PC-9 (cell line): ENCODE measurements at places on chromosomes 11 and 22. TPM values are rescaled to one million over a fixed set of nuclear protein-coding genes. Genes with fewer than 3 reads are reported as not detected.
A peak's percentile ranks its signal among the peaks of the same experiment; 100 is the strongest.

- H3K4me1 ChIP-seq: peaks cover 29% of the 10 kb centered on the region
- H3K27me3 ChIP-seq: no peaks in the 10 kb centered on the region
- 0 out of 2 replicates have a peak, but pooled peaks cover 5% of the 10 kb centered on the region for H3K36me3 ChIP-seq
- no peak overlapping the region for H3K4me3 ChIP-seq
- no peak for DNase-seq
These were observed 3.7 kb downstream of the TSG101 start for GRCh38 chr11:18523084-18523483.

DNA sequence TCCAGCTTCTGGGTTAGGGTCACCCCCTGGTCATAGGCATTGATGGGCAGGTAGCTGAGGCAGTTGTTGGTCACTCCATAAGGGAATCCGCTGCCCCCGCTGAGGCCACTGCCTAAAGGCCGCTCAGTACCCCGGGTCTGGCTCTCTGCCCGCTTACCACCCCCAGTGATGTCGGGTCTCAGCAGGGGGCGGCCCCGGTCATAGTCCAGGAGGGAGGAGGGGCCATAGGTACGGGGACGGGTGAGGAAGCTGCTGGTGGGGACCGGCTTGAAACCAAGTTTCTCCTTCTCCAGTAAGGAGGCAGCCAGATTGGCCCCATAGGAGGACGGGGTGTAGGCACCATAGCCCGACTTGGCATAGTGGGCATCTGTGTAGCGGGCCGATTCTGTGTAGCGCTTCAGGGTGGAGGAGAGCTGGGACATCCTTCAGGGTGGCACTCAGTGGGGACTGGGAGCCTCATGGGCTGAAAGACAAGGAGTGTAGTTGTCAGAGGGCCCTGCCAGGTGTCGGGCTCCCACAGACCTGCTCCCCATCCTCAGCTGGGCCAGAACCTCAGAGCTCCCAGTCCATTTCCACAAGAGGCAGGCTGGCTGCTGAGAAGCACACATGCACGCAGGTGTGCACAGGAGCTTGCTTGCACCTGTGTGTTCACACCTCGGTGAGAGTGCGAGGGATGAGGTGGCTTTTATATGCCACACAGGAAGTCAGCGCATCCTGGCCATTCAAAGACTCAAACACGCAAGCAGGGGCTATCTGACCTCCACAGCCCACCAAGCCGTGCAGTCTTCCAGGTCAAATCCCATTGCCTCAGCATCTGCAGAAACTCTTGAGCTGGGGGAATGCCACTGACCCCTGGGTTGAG is 8.2 kb downstream of the USP2 start:
- H3K27ac ChIP-seq: no peak overlapping the region
- H3K36me3 ChIP-seq: no peaks in the 10 kb centered on the region
- no peak overlapping the region for H3K4me3 ChIP-seq
- no peaks in the 10 kb centered on the region for H3K27me3 ChIP-seq

DNA sequence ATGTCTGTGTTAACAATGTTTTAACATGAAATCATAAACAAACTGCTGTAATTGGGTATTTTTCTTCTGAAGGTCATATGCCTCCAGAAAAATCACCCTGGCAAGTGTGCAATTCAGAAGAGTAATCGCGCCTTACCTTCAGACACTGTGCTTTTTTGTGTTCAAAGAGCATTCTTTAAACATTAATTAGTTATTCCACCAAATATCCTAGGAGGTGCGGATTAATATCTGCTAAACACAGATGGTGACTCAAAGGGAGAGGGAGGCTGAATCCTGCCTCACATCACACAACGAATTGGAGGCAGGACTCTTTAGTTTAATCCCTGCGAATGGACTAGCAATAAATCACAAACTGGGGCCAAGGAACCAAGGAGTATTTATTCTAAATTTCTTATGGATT is 213.0 kb downstream of the NTM start:
- H3K4me3 ChIP-seq: no peak overlapping the region
- no peak overlapping the region for H3K27ac ChIP-seq
- H3K27me3 ChIP-seq: peaks cover 56% of the 10 kb centered on the region
- no peaks in the 10 kb centered on the region for H3K4me1 ChIP-seq
- no peaks in the 10 kb centered on the region for H3K36me3 ChIP-seq

- no peaks in the 10 kb centered on the region for H3K36me3 ChIP-seq
- H3K27me3 ChIP-seq: peaks cover 45% of the 10 kb centered on the region; the same call in 1 of the 2 replicates
- no peak for DNase-seq
- H3K4me3 ChIP-seq: no peak overlapping the region
- no peaks in the 10 kb centered on the region for H3K4me1 ChIP-seq
- no peak overlapping the region for H3K27ac ChIP-seq
These were observed 18.7 kb downstream of the MRGPRX4 start for GRCh38 chr11:18191376-18191775.

DNA sequence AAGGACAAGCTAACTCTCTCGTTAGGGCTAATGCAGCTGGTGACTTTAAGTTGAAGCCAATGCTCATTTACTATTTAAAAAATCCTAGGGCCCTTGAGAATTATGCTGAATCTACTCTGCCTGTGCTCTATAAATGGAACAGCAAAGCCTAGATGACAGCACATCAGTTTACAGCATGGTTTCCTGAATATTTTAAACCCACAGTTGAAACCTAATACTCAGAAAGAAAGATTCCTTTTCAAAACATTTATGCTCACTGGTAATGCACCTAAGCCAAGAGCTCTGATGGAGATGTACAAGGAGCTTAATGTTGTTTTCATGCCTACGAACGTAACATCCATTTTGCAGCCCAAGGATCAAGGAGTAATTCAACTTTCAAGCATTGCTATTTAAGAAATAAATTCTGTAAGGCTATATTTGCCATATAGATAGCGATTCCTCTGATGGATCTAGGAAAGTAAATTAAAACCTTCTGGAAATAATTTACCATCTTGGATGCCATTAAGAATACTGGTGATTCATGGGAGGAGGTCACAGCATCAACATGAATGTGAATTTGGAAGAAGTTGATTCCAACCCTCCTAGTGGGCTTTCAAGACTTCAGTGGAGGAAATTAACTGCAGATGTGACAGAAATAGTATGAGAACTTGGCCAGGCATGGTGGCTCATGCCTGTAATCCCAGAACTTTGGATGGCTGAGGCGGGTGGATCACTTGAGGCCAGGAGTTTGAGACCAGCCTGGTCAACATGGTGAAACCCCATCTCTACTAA is 14.5 kb downstream of the XNDC1N start:
- H3K36me3 ChIP-seq: 0 out of 2 replicates have a peak, but pooled peaks cover 8% of the 10 kb centered on the region
- no peak for DNase-seq
- no peaks in the 10 kb centered on the region for H3K27me3 ChIP-seq
- no peak overlapping the region for H3K4me3 ChIP-seq
- no peak overlapping the region for H3K27ac ChIP-seq

DNA sequence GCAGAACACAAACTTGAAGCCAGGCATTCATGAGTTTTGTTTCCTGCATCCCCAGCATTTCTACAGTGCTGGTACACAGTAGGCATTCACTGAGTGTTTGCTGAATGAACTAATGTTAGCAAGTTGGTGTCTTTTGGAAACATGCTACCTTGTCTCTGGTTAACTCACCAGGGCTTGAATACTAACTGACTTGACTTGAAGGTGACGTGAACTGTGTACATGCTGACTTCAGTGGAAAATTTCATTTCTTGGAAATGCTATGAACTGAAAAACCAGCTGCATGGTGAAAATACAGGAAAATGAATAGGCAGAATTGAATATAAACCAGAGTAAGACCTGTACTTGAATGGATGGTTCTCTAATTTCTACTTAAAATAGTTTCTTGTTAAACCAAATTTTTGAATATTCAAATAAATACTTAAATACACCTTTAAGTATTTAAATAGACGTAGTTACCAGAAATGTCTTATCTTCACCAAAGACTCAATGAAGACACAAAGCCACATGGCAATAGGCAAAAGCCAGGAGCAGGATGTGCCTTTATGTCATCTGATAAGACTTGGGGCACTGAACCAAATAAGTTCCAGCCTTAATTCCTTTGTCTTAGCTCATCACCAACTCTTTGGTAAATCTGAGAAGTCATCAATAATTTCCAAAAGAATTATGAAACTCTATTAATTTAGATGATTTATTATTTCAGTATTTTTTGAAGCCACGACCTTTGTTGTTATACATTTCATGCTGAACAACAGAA is 39.7 kb upstream of the POU2AF2 start:
- peaks cover 18% of the 10 kb centered on the region for H3K4me1 ChIP-seq
- peak overlapping the region; percentile 56; the same call in 1 of the 2 replicates for H3K27ac ChIP-seq
- no peaks in the 10 kb centered on the region for H3K36me3 ChIP-seq
- DNase-seq: no peak
- H3K4me3 ChIP-seq: no peak overlapping the region

GRCh38 chr11:78397398-78397797 is 20.2 kb downstream of the GAB2 start:
- H3K4me3 ChIP-seq: no peak overlapping the region
- H3K27me3 ChIP-seq: no peaks in the 10 kb centered on the region
- H3K27ac ChIP-seq: no peak overlapping the region
- DNase-seq: no peak
- no peaks in the 10 kb centered on the region for H3K4me1 ChIP-seq

GRCh38 chr11:69744435-69744834 is 30.7 kb downstream of the FGF4 start:
- H3K27me3 ChIP-seq: no peaks in the 10 kb centered on the region
- H3K4me1 ChIP-seq: peaks cover 30% of the 10 kb centered on the region
- H3K36me3 ChIP-seq: no peaks in the 10 kb centered on the region
- H3K4me3 ChIP-seq: no peak overlapping the region

- no peaks in the 10 kb centered on the region for H3K27me3 ChIP-seq
- peak overlapping the region; percentile 39; the same call in 1 of the 2 replicates for H3K4me3 ChIP-seq
- H3K4me1 ChIP-seq: no peaks in the 10 kb centered on the region
These were observed 42.6 kb upstream of the EED start for GRCh38 chr11:86202013-86202336.

DNA sequence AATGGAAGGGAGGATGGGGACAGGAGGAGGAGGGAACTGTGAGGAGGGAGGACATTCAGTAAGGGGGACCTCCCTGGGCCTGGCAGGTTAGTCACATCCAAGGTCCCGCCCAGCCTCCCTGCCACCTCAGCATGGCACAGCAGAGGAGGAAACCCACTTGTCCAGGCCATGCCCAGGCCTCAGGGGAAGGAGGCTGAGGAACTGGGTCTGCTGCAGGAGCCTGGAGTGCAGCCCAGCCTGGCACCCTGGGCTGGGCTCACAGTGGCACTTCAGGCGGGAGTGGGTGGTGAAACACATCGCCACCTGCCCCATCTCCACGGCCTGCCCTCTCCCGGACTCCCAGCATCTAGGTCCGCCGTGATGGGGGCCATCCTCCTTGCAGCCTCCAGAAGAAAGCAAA is 17.2 kb upstream of the KLHL35 start:
- H3K36me3 ChIP-seq: no peaks in the 10 kb centered on the region
- DNase-seq: no peak
- H3K4me3 ChIP-seq: no peak overlapping the region

- H3K27me3 ChIP-seq: no peaks in the 10 kb centered on the region
- no peak overlapping the region for H3K4me3 ChIP-seq
- no peak overlapping the region for H3K27ac ChIP-seq
- no peaks in the 10 kb centered on the region for H3K36me3 ChIP-seq
These were observed 18.3 kb upstream of the SLC5A1 start for GRCh38 chr22:32024796-32025195.

GRCh38 chr11:69351460-69351859 is 57.5 kb downstream of the MYEOV start:
- peaks cover 67% of the 10 kb centered on the region for H3K36me3 ChIP-seq
- DNase-seq: peak; percentile 86
- H3K27ac ChIP-seq: peak overlapping the region; percentile 73
- peaks cover 51% of the 10 kb centered on the region for H3K4me1 ChIP-seq
- no peaks in the 10 kb centered on the region for H3K27me3 ChIP-seq

DNA sequence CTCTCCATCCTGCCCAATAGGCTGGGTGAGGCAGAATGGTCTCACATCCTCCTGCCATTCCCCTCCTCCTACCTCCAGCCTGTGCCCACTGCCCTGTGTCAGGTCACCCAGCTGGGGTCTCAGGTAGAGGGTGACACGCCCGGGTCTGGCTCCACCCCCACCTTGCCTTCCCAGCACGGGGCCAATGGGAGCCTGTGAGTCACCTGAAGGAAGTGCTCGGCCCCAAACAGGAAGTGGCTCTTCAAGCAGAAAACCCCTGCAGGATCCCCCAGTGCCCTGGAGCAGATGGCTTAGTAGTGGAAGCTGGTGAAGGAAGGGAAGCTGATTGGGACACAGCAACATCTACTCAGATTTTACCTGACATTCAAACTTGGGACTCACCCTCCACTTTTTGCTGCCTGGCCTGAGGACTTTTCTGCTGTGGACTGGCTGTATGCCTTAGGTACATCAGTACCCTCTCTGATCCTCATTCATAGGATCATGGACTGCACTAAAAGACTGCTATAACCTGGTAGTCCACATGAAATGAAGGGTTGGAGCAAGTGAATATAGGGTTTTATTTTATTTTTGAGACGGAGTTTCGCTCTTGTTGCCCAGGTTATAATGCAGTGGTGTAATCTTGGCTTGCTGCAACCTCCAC is 33.4 kb downstream of the GDPD5 start:
- no peaks in the 10 kb centered on the region for H3K27me3 ChIP-seq
- no peak for DNase-seq
- H3K4me1 ChIP-seq: peaks cover 27% of the 10 kb centered on the region
- no peak overlapping the region for H3K27ac ChIP-seq
- H3K4me3 ChIP-seq: no peak overlapping the region
- H3K36me3 ChIP-seq: no peaks in the 10 kb centered on the region

DNA sequence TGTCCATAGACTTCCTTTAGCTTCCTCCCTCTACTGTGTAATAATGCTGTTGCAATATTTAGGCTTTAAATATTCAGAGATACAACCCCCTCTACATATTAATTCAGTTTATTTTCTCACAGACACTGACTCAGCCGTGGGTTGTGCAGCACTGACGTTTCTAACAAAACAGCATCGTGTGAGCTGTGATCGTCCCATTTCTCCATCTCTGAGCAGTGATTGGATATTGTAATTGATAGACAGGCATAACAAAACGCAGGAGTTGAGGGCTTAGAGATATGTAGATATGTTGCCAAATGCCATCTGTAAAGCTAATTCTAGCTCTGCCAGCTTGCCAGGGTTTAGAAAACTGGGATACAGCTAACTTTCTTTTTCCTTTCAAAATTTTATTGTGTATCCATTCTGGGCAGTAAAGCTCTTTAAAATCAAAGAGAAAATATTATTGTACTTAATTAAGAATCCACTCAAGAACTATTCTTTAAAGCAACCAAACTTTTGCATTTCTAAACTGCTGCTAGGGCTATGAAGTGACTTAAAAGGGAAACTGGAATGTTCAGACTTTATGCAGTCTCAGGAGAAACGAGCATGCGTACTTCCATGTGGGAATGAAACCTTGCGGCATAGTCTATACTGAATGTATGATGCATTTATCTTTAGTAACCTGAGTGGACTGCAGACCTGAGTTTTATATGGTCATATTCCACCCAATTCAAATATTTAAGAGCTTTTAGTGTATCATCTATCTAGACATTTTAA is 22.7 kb downstream of the BTBD10 start:
- DNase-seq: no peak
- no peaks in the 10 kb centered on the region for H3K4me1 ChIP-seq
- H3K4me3 ChIP-seq: no peak overlapping the region
- H3K27me3 ChIP-seq: no peaks in the 10 kb centered on the region
- no peaks in the 10 kb centered on the region for H3K36me3 ChIP-seq

GRCh38 chr11:11836676-11837231 is 5.0 kb upstream of the USP47 start:
- 0 out of 2 replicates have a peak, but pooled peaks cover 7% of the 10 kb centered on the region for H3K4me1 ChIP-seq
- no peak for DNase-seq
- no peak overlapping the region for H3K27ac ChIP-seq
- H3K4me3 ChIP-seq: no peak overlapping the region

GRCh38 chr22:44638971-44639760 is 62.8 kb upstream of the PRR5 start:
- H3K4me3 ChIP-seq: no peak overlapping the region
- no peak overlapping the region for H3K27ac ChIP-seq
- DNase-seq: no peak
- no peaks in the 10 kb centered on the region for H3K4me1 ChIP-seq
- no peaks in the 10 kb centered on the region for H3K36me3 ChIP-seq
- H3K27me3 ChIP-seq: peaks cover 27% of the 10 kb centered on the region

The ELMOD1 gene
- not detected in 2 replicates for total RNA-seq

The C1QTNF5 gene
- total RNA-seq: not detected in 2 replicates

The C22orf15 gene
- total RNA-seq: not detected in 2 replicates

The HBB gene
- total RNA-seq: not detected in 2 replicates

The OR5D16 gene
- not detected in 2 replicates for total RNA-seq

The TSSK2 gene
- not detected in 2 replicates for total RNA-seq
